Calu3 (cell line): ENCODE measurements at places on chromosomes 13 and 19.

DNA sequence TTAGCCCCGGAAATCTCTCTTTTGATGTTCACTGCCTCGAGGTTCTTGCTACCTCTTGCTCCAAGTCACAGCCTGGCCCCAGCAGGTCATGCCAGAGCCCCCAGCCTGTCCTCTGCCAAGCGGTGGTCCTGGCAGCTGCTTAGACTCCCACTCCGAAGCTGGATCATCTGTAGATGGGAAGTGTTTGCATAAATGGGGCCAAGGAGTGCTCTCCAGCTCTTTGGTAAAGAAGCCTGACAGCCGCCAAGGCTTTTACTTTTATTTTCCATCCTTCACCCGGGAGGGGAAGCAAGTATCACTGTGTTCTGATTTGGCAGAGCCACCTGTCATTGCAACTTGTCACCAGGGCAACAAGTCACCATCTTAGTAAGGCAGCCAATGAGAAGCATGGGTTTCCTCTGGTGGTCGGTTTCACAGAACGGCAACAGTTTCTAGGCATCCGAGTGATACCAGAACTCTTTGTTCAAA is 10.6 kb upstream of the RETN start:
- no peak for DNase-seq

GRCh38 chr19:56671613-56671994 is at the start of gene ZNF835:
Gene ZNF835, minus strand, starts transcription at chr19:56671757. Its CDS starts 6,559 bp downstream, at chr19:56665198.
- no peak for DNase-seq

DNA sequence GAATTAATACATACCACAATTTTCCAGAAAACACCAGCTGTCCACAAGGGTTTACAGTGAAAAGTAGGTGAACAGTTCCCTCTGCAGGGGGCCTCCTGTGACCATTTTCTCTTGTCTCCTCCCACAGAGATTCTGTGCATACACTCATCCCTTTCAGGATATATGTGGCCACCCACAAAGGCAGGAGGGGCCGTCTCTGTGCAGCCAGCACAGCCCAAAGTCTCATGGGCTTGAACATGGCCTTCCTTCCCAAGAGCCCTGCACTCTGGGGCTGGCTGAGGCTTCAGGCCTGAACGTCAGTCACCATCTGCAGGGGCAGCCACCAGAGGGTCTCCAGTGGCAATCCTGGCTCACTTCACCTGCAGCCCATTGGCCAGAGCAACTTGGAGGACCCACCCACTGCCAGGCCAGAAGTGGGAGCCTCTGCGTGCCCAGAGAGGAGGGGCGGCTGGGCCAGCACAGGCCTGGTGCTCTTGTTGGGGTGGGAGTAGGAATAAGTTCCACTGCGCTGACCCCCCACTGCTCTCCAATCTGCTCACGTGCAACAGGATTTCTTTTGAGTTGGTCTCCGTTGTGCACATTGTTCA is 25.1 kb downstream of the TMEM161A start:
- DNase-seq = no peak

DNA sequence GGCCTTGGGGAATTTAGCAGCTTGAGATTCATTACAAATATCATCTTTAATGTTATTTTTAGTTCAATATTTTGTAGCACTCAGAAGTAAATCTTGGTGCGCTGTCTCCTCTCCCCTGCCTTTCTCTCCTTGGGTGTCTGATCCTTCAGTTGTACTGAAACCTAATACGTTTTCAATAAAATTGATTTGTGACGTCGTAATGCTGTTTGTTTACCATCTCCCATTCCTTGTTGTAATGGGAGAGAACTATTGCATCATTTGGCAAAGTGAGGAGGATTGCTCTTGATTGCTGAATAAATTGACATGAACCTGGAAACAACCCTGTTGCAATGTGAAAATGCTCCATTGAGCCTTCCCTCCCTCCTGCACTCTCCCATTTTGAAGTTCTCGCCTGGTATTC is 43.2 kb upstream of the TSHZ3 start:
- no peak for DNase-seq

DNA sequence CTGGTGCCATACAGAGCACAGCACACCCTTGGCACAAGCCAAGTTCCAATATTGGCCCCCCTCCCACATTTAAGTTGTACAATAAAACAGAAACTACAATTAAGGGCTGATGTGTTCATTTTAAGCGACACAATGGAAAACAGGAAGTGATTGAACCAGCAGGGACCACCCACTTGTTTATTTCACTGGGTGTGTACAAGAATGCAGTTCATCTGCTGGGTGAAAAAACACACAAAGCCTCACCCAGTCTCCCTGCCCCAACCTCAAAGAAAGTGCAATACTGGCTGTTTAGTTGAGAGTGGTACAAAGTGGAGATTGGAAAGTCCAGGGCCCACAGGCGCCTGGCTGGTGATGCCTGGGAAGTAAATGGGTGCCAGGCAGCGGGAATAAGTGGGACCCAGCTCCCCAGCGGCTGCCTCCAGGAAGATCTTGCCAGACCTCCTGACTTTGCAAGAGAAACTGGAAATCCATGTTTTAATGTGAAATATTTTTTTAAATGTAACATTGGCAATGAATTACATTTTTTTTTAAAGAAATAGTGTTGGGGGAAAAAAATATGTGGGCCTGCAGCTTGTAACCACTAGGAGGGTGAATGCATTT is 322.1 kb downstream of the ZNF536 start:
- no peak for DNase-seq

DNA sequence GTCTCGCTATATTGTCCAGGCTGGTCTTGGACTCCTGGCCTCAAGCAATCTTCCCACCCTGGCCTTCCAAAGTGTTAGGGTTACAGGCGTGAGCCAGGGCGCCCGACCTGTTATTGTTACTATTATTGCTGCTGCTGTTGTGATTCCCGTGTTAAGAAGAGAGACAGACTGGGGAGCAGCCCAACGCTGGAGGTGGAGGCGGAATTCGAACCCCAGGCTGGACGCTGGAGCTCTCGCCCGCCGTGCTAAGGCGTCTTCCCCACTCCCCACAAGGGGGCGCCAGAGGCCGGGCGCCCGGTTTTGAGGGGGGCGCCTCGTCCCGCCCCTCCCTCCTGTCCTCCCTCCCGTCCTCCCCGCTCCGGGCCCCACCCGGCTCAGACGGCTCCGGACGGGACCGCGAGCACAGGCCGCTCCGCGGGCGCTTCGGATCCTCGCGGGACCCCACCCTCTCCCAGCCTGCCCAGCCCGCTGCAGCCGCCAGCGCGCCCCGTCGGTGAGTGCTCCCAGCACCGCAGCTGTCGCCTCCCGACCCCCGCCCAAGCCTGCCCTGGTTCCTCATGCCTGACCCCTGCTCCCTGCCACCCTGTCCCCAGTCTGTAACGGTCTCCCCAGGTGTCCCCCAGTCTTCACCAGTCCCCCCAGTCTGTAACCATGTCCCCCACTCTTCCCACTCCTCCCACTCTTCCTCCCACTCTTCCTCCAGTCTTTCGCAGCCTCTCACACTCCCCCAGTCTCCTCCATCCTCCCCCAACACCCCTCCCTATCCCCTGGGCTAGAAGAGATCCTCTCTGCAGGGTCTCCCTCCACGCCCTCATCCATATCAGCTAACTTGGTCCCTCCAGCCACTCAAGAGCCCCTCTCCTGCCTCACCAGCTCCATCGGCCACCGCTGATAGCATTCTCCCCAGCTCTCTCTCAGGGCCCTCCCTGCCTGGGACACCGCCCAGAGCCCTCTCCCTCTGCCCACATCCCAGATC is at the start of gene EHD2:
TSS of gene EHD2 (plus strand) at position 377 of the 976 bp plus-strand sequence. CDS start 3,191 bp downstream, outside the sequence.
- DNase-seq = peak; percentile 86

GRCh38 chr13:21175656-21176214 is 617 bp downstream of the SKA3 start:
- no peak for DNase-seq

- DNase-seq = no peak
Measured at GRCh38 chr19:8144273-8144995, 5.0 kb downstream of the FBN3 start.

GRCh38 chr19:51735759-51736449 is 12.1 kb upstream of the HAS1 start:
- DNase-seq = no peak

- no peak for DNase-seq
Measured at GRCh38 chr19:6424195-6424938, at the start of gene KHSRP. Gene KHSRP, minus strand, starts transcription at chr19:6424811. Its CDS starts 110 bp downstream, at chr19:6424701.

DNA sequence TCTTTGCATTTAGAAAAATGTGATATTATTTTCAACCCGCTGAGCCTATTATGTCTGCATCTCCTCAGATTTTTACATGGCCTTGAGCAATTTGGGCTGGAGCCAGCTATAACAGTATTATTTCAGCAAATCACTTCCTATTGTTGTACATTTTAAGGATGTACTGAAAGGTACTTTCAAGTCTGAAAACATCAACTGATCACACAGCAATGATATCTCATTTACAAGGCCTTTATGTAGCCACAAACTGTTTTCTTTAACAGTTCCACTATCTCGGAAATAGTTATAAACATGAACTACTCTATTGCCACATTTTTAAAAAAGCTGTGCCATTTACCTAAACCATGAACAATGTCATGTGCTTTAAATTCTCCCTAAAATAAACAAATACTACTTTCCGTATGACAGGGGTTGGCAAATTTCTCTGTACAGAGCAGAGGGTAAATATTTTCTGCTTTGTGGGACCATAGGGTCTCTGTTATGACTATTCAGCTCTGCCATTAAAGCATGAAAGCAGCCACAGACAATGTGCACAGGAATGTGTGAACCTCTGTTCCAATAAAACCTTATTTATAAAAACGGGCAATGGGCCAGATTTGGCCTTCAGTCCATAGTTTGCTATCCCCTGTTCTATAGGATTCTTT is 560.4 kb downstream of the GPC6 start:
- DNase-seq = no peak

GRCh38 chr19:48654299-48655059 is 8.5 kb upstream of the CA11 start:
- no peak for DNase-seq

GRCh38 chr19:7395360-7396066 is 46.8 kb downstream of the ARHGEF18 start:
- no peak for DNase-seq

GRCh38 chr19:18742838-18743783 is 48.0 kb downstream of the COMP start:
- DNase-seq = no peak

GRCh38 chr13:26847281-26847680 is 86.7 kb upstream of the GPR12 start:
- no peak for DNase-seq

GRCh38 chr19:44684892-44685863 is 13.8 kb upstream of the CEACAM16 start:
- peak; percentile 64 for DNase-seq

- no peak for DNase-seq
Measured at GRCh38 chr13:33403807-33404362, 118.3 kb upstream of the STARD13 start.

- DNase-seq = peak; percentile 38
Measured at GRCh38 chr13:43132257-43132656, 108.9 kb downstream of the DNAJC15 start.

- DNase-seq = no peak
Measured at GRCh38 chr13:44519642-44520041, 56.5 kb downstream of the TSC22D1 start.

GRCh38 chr19:51367255-51367564 is 1.0 kb upstream of the ETFB start:
- DNase-seq = no peak

DNA sequence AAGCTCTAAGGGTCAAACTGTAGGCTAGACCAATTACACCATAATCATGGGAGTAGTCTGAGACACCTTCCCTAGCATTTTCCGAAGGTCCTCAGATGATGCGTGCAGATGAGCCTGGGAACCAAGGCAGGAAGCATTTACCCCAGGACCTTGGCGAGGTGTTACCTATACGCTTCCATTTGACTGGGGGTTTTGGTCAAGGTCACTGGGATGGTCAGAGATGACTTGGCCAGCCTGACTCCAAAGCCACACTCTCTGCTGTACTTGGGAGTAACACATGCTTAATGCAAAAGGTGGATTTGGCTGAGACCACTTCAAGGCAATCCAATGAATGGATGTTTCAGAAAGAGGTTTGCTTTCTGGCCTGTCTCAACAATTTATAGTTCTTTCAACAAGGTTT is 98.9 kb upstream of the IRS2 start:
- DNase-seq = no peak

- no peak for DNase-seq
Measured at GRCh38 chr13:90740099-90740498, 607.4 kb upstream of the MIR17HG start.

DNA sequence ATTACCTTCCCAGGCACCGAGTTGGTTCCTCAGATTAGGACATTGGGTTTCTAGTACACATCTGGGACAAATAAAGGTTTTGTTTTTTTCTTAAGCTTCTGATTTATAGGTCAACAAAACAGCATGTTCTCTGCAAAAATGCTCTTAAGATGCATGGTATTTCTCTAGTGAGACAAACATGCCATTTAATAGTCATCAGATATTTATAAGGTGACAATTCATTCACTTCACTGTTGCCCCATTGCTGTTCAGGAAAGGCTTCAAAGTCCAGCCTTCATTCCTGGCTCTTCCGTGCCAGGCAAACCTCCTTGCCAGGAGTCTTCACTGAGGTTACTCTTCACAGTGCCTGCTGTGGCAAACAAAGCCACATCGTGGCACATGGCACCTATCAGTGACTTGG is 156.3 kb upstream of the FNDC3A start:
- DNase-seq = no peak

DNA sequence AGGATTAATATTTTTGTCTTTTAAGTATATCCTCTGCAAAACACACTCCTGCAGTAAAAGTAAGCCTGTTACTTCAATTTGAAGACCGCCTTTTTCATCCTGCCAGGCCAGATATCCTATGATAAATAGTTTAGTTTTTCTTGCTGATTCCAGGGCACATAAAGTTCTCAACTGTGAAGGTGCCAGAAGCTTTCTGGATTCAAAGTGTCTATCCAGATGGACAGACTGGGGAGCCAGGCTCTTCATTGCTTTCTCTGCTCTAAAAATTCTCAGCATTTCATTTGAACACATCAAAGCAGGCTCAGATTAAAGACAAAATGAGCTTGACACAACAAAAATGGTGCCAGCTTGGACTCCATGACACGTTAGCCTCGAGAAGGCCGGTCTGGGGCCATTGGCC is 53.6 kb upstream of the UBL3 start:
- DNase-seq = no peak

DNA sequence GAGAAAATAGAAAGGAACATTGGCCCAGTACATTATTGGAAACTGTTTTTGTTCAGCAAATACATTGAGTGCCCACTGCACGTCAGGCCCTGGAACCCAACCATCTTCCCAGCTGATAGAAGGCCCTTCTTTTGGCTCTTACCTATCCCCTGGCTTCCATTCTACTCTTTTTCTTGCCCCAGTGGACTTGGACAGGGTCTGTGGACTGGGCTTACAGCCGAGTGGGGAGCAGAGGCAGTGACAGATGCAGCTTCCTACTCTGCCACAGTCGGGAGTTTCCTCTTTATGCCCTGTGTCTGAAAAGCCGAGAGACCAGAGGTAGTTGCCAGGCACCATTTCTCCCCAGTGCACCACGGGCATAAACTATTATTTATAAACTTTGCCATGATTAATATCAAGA is 70.4 kb downstream of the ARHGAP35 start:
- DNase-seq = no peak

DNA sequence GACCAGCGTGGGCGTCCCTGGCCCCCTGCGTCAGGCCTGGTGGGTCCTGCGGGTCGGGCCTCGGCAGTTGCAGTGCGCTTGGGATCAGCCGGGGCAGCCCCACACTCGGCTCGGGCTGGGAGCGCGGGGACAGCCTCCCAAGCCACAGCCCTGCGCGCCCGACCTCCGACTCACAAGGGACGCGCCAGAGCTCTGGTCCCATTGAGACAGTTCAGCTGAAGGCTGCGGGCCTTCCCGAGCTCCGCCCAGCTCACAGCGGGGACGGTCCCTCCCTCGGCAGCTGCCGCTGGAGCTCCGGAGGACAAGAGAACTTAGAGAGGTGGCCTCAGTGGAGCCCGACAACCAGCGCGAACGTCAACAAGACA is 45.7 kb upstream of the ZNF730 start:
- no peak for DNase-seq
